ENCODE measurements at places on chromosomes 4 and X. TPM values are rescaled to one million over a fixed set of nuclear protein-coding genes. Genes with fewer than 3 reads are reported as not detected.
A peak's percentile ranks its signal among the peaks of the same experiment; 100 is the strongest.

Gene F8A2
- total RNA-seq, result not detected

Gene SMARCA1
- 46.9 TPM for total RNA-seq

Gene NPFFR2
- not detected for total RNA-seq

DNA sequence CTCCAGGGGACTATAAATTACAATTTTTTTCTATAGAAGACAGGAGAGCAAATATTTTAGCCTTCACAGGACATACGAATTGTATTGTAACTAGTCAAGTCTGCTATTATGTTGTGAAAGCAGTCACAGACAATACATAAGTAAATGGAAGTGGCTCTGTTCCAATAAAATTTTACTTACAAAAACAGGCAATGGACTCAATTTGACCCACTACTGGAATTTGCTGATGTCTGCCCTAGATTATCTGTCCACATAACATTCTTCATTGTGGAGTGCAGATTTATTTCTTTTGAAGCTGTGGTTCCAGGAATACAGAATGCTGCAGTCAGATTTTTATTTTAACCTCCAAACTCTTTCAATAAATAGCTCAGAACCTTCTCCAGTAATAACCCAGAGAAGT is 330.3 kb downstream of the PPP4R3C start:
- no peak for DNase-seq

- DNase-seq, result no peak
Observed at GRCh38 chrX:136417806-136418205, 69.9 kb upstream of the BRS3 start.

- no peak for DNase-seq
Observed at GRCh38 chr4:153374442-153374841, 30.0 kb downstream of the MND1 start.

DNA sequence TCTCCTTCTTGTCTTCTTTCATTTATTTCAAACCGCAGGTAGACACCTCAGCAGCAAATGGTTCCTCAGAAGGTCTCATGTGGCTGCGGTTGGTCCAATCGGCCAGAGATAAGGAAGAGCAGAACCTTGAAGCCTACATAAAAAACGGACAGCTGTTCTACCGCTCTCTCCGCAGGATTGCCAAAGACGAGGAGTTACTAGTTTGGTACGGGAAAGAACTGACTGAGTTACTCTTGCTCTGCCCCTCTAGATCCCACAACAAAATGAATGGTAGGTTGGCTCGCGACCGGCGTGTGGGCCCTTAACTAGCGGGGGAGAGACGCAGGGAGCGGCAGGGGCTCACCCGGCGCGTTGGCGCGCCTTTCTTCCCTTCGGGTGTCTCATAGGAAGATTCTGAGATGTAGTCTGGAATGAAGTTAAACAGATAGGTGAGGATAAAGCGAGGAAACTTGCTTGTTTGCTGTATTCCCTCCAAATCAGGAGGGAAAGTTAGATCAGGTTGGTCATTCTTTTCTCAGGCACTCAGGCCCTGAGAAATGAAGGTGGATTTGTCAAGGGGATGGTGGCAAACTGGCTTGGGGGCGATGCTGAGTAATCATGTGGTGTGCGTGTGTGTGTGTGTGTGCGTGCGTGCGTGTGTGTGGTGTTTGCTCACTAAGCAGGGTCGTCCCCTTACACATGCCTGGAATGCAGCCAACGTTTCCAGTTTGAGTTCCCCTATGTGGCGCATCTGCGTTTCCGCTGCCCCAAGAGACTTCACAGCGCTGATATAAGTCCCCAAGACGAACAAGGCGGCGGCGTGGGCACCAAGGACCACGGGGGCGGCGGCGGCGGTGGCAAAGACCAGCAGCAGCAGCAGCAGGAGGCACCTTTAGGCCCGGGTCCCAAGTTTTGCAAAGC is 4.2 kb downstream of the PRDM8 start:
- DNase-seq, result no peak

DNA sequence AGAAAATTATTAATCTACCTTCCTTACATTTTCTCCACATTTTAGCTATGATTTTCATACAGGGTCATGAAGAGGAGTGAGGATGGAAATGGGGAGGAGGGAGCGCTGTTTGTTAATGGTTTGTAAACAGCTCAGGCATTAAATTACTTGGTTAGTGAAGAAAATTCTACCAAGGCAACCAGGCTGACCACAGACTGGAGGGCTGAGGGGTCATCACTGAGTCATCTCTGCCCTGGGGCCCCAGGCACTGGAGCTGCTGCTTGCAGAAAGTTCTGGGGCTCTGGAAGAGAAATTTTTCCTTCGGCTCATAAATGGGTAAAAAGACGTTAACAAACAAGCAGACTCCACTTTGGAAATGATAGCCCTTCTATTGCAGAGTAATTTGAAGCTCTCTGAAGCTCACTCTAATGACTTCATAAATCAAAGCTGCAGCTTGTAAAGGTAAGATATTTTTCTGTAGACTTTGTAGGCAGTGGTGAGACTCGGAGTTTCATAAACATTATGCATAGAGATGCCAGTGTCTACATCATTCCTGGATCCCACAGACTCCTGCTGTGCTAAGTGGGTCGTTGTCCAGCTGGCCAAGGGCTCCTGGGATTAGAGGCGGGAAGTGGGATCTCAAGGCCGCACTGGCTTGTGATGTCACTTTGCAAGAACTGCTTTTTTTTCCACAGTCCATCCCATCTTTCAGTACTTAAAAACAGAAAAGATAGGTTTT is 159.6 kb downstream of the PTTG2 start:
- DNase-seq, result peak; percentile 47

GRCh38 chr4:114922592-114922933 is 190.9 kb downstream of the NDST4 start:
- peak; percentile 26 for DNase-seq

GRCh38 chrX:134235236-134235635 is 1.7 kb upstream of the CCDC160 start:
- no peak for DNase-seq
